GM10248 (cell line): ENCODE measurements at places on chromosomes 4 and X.

GRCh38 chr4:119858176-119858575, 208.5 kb downstream of the MAD2L1 start:
- no peak for DNase-seq

DNA sequence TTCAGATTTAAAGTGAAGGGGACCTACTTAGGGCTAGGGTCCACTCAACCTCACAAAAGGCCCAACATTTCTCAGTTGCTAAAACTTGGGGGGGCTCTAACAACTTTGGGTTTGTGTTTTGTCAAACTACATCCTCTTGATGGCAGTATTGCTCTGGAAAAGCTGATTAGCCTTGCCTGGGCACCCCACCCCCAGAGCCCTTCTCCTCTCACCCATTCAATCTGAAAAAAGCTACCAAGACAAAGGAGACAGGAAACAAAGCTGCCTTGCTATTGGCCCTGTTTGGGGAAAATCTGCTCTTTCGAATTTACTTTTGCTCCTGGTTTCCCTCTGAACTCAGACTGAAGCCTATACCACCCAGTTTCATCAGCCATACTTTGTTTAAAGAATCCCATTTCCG, 195.2 kb upstream of the STK26 start:
- DNase-seq = peak; percentile 28

GRCh38 chrX:79270401-79270800, 96.7 kb downstream of the ITM2A start:
- DNase-seq = peak; percentile 23

DNA sequence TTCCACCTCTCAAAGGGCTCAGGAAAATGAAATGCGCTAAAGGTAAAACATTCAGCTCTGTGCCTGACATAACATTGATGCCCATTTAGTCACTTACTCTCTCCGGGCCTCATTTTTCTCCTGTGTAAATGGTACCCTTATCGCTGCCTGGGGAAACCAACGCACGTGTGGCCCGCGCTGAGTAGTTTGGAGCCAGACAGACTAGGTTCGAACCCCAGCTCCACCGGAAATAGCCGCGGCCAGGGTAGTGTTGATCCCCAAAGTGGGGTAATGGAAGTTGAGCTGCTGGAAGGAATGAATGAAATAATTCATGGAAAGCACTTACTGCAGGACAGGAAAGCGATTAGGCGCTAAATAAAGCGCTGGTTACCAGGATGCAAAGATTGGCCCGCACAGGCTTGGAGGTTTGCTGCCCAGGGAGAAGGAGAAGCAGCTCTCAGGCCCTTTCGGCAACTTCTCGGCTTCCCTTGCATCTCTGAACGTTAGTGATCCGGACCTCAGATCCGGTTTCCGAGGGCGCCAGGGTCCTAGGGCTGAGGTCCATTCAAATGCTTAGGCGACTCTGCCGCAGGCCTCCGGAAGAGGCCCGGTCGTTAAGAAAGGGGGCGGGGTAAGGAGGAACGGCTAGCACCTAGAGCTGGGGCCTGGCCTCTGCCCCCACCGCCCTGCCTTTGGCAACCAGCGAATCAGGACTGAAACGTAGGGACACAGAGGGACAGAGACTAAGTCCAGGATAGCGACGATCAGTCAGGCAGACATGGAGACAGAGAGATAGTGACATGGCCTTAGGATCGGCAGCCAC, 13.3 kb downstream of the NKX3-2 start:
- peak; percentile 19 for DNase-seq
